ENCODE measurements at places on chromosomes 6 and 20.

- DNase-seq = no peak
Observed at GRCh38 chr6:84522135-84522549, 242.3 kb downstream of the TBX18 start.

- no peak for DNase-seq
Observed at GRCh38 chr6:36455486-36456027, 12.8 kb downstream of the KCTD20 start.

DNA sequence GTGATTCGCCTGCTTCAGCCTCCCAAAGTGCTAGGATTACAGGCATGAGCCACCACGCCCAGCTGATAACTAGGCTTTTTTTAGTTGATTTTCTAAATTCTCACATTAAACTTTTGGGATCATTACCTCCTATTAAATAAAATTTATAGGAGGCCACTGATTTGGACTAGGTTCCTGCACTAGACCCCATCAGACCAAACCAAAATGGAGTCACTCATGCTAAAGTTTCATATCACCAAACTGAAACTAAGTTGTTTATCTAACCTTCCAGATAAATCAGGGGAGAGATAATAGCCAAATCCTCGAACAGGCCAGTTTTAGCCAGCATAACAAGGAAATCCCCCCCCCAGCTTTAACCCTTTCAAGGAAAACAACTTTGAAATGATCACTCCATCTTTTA, 98.4 kb upstream of the SLC22A16 start:
- no peak for DNase-seq

GRCh38 chr6:5215159-5215558, 45.6 kb downstream of the LYRM4 start:
- DNase-seq = no peak

DNA sequence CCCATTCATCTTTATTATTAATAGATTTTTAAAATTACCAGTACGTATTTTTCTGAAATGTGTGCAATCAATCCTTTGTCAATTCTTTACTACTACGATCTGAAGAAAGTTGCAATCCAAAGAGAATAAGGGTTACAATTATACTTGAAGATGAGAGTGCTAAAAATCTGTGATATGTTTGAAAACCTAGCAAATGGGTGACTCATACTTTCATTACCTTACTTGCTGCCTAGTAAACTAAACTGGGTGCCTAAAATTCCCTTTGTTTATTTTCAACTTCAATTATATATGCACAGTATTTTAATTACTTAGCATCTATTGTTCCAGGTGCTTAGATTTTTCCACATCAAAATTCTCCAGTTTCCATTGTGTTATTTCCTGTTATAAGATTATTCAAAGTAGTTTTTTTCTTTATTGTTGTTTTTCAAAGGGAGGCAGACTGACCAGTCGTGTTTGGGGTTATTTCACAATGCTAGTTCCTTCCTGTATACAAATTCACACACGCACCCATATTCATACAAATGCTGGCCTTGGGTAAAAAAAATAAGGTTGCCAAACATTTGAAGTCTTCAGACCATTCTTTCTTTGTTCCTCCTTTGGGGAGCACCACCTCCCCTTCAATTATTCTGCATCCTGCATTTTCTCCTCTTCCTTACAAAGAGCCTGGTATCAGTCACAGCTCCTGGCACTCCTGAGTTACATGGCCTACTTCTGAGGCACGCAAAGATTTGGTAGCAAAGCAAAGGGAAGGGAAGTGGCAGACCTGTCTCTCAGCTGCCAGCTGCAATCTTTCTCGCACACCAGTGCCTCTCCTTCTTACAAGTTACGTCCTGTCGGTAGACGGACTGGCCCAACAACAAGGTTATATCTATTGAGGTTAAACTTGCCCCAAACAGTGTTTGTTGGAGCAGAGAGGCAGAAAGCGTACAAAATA, 16.2 kb upstream of the FAM135A start:
- no peak for DNase-seq

- peak; percentile 73 for DNase-seq
Observed at GRCh38 chr6:7107578-7108195, at the start of gene RREB1. Gene RREB1, plus strand, starts transcription at chr6:7107961. Its CDS starts 73,951 bp downstream, at chr6:7181912.

GRCh38 chr6:152948150-152948768, 34.6 kb downstream of the FBXO5 start:
- peak; percentile 36 for DNase-seq

DNA sequence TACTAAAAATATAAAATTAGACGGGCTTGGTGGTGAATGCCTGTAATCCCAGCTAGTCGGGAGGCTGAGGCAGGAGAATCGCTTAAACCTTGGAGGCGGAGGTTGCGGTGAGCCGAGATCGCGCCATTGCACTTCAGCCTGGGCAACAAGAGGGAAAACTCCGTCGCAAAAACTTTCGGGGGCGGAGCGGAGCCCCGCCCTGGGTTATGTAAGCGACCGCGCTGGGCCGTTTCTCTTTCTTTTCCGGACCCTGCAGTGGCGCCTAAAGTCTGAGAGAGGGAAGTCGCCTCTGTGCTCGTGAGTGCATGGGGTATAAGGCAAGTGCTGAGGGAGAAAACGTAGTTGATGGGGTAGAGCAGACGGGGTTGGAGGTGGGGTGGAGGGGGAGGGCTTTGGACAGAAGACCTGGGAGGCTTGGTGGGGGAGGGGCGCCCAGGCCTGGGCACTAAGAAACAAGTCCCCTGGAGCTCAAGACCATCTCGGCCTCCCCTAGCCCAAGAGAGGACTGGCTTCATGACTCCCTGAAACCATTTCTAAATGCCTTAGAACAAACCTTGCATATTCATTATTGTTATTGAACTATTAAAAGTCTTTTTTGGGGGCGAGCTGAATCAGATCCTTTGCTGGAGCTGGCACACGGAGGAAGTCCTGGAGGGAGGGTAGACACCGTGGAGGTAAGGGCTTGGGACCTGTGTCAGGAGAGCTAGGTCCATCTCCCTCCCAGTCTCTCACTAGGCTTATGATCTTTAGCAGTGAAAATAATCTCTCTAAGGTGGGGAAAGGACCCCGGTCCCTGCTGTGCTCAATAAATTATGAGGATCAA, 2.7 kb upstream of the MICA start:
- DNase-seq = peak; percentile 76

DNA sequence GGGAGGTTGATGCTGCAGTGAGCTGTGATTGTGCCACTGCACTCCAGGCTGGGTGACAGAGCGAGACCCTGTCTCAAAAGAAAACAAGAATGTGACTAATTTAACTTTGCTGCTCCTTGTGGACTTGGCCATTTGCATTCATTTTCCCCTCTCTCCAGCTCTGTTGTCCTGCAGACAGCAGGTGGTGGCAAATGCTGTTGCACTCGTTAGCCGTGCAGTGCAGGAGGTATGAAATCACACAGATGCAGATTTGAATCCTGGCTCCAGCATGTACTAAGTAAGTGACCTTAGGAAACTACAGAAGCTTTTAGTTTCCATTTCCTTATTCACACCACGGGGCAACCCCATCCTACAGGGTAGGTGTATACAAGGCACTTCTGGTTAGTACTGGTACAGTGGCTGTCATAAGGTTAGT, 9.6 kb upstream of the BEND3 start:
- no peak for DNase-seq

DNA sequence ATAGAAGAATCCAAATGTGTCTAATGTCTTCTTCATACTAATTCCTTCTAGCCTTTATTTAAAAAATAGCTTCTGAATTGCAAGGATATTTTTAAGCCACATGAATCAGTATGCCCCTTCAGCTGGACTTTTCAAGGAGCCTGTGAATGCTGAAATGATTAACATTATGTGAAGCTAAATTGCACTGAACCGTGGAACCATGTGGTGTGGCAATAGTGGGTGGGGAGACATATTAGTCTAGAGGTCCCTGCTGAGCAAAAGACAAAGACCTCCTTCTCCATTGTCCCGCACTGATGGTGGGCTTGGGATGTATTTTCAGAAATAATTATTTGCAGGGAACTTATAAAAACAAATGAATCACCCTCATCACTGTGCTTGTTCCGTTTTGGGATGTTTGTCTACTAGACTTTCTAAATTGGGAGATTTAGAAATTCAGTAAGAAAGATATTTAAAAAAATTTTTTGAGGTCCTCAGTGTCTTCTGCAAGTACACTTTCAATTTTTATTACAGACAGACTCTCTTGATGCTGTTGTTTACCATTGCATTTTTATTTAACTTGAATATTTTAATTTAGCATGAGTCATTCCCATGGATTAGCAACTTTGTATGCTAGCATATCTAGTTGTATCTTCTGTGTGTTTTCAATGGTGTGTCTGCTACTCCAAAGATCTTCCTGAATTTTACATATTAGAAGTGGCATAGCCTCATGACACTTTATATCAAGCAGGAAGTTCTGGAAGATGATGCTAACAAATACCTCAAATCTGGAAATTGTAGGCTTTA, 238.1 kb downstream of the LAMA2 start:
- no peak for DNase-seq

GRCh38 chr6:4922488-4923037, 81.3 kb downstream of the RPP40 start:
- DNase-seq = no peak

GRCh38 chr20:48791014-48791413, 36.8 kb downstream of the PREX1 start:
- no peak for DNase-seq

DNA sequence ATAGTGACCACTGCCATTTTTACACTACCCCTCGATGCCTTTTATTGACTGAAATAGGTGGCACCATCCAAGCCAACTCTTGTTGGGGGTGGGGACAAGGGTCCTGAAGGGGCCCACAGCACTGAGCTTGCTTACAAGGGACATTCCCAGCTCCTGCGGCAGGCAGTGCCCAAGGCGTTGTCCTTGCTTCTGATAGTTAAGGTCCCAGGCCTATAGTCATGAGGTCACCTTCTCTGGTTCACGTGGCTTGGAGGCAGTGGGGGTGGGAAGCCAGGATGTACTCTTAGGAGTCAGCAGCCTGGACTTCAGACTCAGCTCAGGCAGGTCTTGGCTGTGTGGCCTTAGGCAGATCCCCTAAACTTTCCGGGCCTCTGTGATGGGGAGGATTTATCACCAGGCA, 48.6 kb downstream of the TOX2 start:
- no peak for DNase-seq

DNA sequence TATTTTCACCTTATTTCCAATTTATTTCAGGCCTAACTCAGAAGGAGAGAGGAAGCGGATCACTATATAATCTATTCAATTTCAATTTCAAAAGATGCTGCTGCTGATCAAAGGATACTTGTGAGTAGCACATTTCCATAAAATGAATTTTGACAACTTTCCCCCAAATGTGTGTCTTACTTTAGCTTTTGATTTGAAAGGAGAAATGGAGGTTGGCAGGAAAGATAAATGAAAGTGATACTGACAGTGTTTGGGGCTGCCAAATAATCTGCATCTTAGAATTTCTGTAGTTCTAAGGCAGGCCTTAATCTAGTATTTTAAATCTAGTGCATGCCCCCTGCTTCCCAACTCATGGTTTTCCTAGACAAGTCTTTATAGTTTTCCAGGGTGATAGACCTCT, 535.4 kb downstream of the DOK5 start:
- DNase-seq = no peak

- DNase-seq = no peak
Observed at GRCh38 chr6:157791450-157791849, 31.6 kb upstream of the SNX9 start.

- no peak for DNase-seq
Observed at GRCh38 chr6:2133716-2134310, 111.6 kb downstream of the GMDS start.

DNA sequence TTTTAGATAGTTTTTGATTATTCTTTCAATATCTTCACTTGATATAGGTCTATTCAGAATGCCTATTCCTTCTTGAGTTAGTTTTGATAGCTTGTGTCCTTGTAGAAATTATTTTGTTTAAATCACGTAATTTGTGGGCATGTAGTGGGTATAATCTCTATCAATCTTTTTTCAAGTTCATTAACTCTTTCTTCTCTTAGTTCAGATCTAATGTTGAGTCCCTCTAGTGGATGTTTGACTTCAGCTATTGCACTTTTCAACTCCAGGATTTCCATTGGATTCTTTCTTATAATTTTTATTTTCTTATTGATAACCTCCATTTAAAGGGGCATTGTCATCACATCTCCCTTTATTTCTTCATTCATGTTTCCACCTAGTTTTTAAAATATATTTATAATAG, 135.6 kb downstream of the COL12A1 start:
- no peak for DNase-seq

- DNase-seq = no peak
Observed at GRCh38 chr20:1448081-1448620, 18.5 kb downstream of the NSFL1C start.

- no peak for DNase-seq
Observed at GRCh38 chr6:49721297-49721696, 8.0 kb upstream of the CRISP2 start.

Measured in CD4-positive, CD25-positive, alpha-beta regulatory T cell (primary cell).